ENCODE measurements at places on chromosomes 5 and 9.

DNA sequence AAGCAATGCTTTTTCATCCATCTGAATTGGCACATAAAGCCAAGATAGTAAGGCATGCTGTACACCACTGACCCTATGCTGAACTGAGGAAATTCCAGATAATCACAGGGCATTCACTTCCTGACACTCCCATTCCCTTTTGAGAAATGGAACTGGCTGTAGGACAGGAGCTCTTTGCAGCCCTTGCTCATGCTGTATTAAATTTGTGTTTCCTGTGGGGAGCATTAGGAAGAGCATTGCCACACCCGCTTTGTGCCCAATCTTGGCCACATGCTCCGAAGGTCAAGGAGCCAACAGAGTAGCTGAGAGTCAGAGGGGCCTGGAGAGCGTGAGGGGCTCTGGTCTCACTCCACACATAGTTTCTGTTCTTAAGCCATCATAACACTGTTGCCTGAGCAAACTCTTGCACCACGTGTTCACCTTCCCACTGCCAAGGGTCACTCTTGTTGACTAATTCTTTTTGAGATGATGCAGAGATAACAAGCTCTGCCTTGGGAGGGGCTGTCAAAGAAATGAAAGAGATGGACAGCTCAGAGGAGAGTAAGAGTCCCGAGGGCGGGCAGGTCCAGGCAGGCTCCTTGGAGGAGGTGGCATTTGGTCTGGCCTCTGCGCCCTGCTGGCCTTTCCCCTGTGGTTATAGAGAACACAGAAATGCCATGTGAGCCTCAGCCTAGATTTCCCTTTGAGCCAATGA is 31.7 kb upstream of the ARAP3 start:
- no peaks in the 10 kb centered on the region for H3K27me3 ChIP-seq
- H3K36me3 ChIP-seq, result no peaks in the 10 kb centered on the region
- DNase-seq, result no peak
- H3K4me1 ChIP-seq, result no peaks in the 10 kb centered on the region
- no peak overlapping the region for H3K4me3 ChIP-seq

DNA sequence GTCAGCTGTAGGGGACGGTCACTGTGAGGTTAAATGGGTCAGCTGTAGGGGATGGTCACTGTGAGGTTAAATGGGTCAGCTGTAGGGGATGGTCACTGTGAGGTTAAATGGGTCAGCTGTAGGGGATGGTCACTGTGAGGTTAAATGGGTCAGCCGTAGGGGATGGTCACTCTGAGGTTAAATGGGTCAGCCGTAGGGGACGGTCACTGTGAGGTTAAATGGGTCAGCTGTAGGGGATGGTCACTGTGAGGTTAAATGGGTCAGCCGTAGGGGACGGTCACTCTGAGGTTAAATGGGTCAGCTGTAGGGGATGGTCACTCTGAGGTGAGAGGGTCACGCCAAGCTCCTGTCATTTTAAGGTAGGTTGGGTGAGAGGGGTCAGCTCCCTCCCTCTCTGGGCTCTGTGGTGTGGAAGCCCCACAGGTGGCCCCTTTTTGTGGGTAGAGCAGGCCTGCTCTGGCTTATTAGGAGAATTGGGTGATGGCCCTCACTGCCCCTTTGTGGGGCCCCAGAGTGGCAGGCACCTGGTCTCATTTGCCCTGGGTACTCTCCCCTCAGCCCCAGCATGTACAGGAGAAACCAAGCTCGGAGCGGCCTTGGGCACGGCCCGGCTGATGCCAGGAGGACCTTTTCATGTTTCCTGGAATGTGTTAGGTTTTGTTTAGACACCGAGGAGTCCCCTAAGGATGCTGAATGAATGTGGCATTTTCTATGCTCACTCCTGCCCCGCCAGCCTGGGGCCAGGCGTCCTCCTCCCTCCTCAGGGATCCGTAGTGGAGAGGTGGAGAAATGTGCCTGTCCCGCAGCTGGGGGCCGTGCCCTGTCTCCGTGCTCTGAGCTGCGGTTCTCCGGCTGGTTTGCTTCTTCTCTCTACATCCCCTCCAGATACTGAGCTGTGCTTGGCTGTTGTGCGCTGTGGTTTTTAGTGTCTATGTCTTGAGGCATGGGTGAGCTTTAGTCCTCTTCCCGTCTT is 31.4 kb downstream of the AHRR start:
- H3K27me3 ChIP-seq, result no peaks in the 10 kb centered on the region
- no peaks in the 10 kb centered on the region for H3K36me3 ChIP-seq
- no peaks in the 10 kb centered on the region for H3K4me1 ChIP-seq
- no peak overlapping the region for H3K27ac ChIP-seq
- H3K4me3 ChIP-seq, result no peak overlapping the region
- DNase-seq, result no peak

GRCh38 chr5:74963407-74963806 is 89.0 kb downstream of the GCNT4 start:
- no peaks in the 10 kb centered on the region for H3K27me3 ChIP-seq
- no peak overlapping the region for H3K4me3 ChIP-seq
- H3K4me1 ChIP-seq, result peaks cover 6% of the 10 kb centered on the region
- no peak overlapping the region for H3K27ac ChIP-seq
- no peak for DNase-seq
- H3K36me3 ChIP-seq, result no peaks in the 10 kb centered on the region

DNA sequence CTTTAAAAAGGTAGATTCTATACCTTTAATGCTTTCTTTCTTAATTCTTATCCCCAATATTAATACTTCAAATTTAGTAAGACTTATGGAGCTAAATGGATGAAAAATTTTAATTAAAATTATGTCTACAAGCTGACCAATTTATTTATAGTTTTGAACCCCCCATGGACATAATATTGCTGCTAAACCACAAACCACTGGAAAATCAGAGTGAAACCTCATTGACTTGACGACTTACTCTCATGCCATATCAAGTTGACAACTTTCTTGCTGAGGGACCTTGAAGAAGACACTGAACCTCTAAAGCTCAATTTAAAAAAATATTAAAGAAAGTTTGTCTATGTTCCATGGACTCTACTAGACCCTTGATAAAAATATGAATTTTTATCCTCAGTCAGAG is 653.7 kb downstream of the TLE1 start:
- H3K27me3 ChIP-seq, result no peaks in the 10 kb centered on the region
- H3K4me3 ChIP-seq, result no peak overlapping the region
- no peaks in the 10 kb centered on the region for H3K4me1 ChIP-seq

DNA sequence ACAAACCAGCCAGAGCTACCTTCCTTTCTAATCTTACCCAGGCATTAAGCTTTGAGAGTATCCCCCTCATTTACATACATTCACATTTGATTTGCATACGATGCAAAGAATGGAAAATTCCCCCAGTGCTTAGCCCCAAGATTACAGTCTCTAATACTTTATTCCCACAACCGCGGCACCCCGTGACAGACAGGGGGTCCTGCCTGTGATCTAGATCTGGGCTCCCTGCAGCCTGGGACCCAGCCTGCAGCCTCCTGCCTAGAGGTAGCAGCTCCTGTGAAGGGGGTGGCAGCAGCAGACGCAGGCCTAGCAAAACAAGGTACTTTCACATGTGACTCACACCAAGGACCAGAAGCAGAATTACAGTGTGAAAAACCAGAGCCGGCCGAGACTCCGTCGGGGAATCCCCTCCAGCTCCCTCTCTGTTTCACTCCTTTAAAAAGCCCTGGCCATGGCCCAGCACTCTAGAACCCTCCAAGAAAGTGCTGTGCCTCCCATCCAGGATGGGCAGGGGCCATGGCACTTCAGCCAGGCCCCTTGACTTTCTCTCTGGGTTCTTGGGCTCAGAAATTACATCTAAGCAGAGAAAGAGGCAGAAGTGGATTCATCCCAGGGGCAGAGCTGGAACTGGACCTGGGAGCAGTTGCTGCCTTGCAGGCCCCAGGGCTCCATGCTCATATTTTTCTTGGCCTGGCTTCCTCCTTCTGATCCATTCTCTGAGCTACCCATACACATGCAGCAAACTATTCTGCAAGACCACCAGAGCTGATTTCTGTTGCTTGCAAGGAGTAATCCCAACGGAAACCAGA is 14.0 kb upstream of the TCF7 start:
- DNase-seq, result peak; percentile 27
- H3K27me3 ChIP-seq, result no peaks in the 10 kb centered on the region
- H3K36me3 ChIP-seq, result no peaks in the 10 kb centered on the region
- peak overlapping the region; percentile 27 for H3K27ac ChIP-seq

- no peak overlapping the region for H3K27ac ChIP-seq
- no peak overlapping the region for H3K4me3 ChIP-seq
- H3K36me3 ChIP-seq, result no peaks in the 10 kb centered on the region
- no peaks in the 10 kb centered on the region for H3K4me1 ChIP-seq
These were observed 7.7 kb downstream of the NOXA1 start for GRCh38 chr9:137430723-137431415.

GRCh38 chr9:134853893-134854292 is 26.7 kb upstream of the FCN2 start:
- H3K36me3 ChIP-seq, result no peaks in the 10 kb centered on the region
- no peaks in the 10 kb centered on the region for H3K4me1 ChIP-seq

DNA sequence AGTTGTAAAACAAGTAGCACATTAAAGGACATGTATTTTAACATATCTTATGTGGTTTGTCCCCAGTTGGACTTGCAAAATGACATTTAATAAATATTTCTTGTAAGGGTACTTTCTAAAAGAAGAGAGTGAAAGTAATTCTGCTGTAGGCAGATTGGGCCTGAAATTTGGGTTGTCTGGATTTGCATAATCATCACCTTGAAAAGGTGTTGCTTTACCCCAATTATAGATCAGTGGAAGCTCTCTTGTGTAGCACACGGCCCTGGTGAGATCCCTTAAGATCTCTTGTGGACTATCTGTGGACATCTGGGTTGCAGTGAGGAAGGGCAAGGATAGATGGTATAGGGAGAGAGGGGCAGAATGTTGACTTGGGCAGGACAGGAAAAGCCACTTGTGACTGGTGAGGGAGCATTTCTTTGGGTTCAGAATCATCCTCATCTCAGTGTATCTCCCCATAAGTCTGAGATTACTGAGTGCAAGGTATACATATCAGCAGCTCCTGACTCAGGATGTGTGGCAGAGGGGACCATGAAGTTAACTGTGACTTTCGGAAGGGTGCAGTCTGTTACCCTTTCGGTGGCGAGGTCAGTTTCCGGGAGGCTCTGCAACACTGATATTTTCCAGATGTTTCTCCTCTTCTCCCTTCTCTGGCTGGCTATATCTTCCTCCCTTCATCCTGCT is 2.0 kb upstream of the TNFAIP8 start:
- H3K4me3 ChIP-seq, result no peak overlapping the region
- H3K27me3 ChIP-seq, result no peaks in the 10 kb centered on the region
- no peak for DNase-seq
- peak overlapping the region; percentile 37 for H3K27ac ChIP-seq

- H3K4me3 ChIP-seq, result no peak overlapping the region
- DNase-seq, result no peak
- H3K4me1 ChIP-seq, result no peaks in the 10 kb centered on the region
These were observed 605.6 kb downstream of the PDE4D start for GRCh38 chr5:59287884-59288283.

DNA sequence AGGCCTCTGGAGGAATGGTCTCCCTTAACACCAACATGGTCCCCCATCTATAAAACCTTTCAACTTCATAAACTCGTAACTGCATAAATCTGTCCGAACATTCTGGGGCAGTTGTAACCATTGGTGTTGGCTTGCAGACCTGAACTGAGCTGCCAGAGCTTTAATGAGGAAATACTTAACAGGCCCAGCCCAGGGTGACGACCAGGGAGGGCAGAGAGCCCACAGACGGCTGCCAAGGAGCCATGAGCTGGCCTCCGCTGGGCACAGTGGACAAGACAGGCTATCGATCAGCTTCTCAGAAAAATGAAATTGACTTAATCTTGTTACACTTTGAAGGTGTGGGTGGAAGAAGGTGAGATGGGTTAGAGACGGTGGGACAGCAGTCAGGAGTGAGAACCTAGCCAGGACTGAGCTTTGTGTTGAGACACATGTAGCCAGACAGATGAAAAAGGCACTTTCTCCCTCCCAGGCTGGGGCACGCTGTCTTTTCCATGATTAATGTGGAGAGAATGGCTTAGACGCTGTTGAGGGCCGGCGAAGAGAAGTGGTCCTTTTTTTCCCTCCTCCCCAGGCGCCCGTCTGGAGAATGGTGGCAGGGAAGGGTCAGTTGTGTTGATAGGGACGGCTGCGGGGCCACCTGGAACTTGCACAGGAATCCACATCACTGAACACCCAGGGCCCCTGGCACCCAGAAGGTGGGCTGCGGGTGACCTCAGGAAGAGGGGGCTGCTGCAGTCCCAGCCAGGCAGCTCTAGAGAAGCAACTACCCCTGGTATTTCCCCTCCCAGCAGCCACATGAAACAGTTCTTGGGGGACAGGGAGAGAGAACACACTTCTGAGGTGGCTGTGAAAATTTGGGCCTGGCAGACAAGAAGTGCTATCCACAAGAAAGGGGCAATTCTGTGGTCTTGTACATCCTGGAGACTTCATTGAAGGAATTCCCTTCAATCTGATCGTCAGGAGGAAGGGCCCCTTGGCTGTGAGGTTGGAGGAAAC is 27.3 kb upstream of the TCOF1 start:
- DNase-seq, result no peak
- no peak overlapping the region for H3K27ac ChIP-seq
- no peaks in the 10 kb centered on the region for H3K36me3 ChIP-seq
- H3K4me3 ChIP-seq, result no peak overlapping the region
- no peaks in the 10 kb centered on the region for H3K4me1 ChIP-seq
- no peaks in the 10 kb centered on the region for H3K27me3 ChIP-seq

Measured in small intestine (tissue), 16 donors.